Putamen (tissue), 1 donor: ENCODE measurements at places on chromosomes 1 and 21.

- DNase-seq, result no peak
Measured at GRCh38 chr1:31368611-31369107, 4.2 kb downstream of the FABP3 start.

GRCh38 chr1:160367516-160367900 is 637 bp downstream of the NHLH1 start:
- DNase-seq, result no peak

- no peak for DNase-seq
Measured at GRCh38 chr21:36792505-36792967, 93.6 kb downstream of the SIM2 start.

- DNase-seq, result no peak
Measured at GRCh38 chr1:16443975-16444770, 3.6 kb downstream of the NECAP2 start.

DNA sequence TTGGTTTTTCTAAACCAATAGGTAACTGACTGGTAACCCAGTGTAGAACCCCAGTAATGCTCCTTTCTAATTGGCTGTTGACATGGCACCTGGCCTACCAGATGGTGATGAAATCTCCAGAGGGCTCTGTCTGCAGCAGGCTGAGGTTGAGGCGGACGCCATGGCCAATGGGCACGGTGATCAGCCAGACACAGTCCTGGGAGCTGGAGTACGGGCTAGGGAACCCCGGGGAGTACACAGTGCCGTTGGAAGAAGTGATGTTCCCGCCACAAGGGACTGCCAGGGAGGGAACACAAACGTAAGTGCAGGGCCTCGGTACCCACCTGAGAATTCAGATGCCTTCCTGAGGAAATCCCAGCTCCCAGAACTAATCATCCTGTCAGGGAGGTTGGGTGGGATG is 129.8 kb downstream of the ZSCAN20 start:
- DNase-seq, result no peak

GRCh38 chr1:1927751-1928150 is 8.7 kb upstream of the TMEM52 start:
- no peak for DNase-seq

- DNase-seq, result no peak
Measured at GRCh38 chr1:204222764-204223055, 8.9 kb upstream of the GOLT1A start.

- DNase-seq, result no peak
Measured at GRCh38 chr21:18318156-18318555, 73.5 kb downstream of the CHODL start.

DNA sequence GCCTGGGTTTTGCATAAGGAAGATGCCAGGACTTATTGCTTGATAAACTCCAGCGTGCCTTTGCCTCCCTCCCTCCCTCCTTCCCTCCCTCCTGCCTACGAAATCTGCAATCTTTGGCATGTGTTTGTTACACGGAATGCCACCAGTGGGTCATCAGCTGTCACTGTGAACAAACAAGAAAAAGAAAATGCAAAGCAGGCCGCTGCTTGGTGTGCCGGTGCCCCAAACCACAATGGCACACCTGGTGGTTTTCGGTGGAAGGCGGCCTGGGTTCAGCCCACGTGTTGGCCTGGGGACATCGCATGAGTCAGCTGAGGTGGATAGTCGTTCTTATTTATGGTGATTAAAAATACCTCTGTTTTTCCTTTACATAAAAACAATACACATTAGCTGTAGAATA is 16.3 kb upstream of the IFNLR1 start:
- DNase-seq, result no peak

DNA sequence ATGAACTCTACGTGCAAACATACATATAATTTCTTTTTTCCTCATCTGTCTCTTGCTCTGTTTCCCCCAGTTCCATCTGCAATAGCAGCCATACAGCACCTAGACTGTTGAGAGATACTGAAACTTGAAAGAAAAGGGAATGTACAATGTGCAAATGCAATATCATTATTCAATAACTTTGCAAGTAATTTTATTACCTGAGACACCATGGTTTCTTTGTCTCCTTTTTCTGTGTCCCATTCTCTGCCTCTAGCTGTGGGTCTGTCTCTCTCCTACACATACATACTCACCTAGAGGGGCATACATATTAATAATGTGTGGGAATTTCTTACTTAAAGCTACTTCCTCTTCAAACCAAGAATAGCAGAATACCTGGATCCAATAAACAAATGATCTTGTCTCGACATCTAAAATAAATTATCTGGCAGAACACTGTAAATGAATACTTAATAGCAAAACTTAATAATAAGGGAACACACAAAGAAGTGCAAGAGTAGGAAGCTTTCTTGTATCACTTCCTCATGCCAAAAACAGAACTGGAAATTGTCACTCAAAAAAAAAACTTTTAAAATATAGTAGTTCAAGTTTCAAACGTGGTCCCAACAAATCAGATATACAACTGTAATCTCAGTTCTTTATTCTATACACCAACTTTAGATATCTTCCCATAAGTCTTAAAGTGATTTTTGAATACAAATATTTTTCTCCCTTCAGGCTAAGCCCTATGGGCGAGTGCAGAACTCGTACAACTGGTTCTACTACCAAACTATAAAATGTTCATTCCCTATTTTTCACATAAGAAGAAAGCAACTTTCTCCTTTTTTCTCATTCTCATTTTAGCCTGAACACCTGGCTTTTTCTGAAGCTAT is 194.6 kb downstream of the NRIP1 start:
- no peak for DNase-seq

GRCh38 chr1:228336308-228337030 is 70.2 kb downstream of the TRIM11 start:
- DNase-seq, result no peak

- DNase-seq, result no peak
Measured at GRCh38 chr21:44682580-44683151, 703 bp upstream of the KRTAP12-1 start.

DNA sequence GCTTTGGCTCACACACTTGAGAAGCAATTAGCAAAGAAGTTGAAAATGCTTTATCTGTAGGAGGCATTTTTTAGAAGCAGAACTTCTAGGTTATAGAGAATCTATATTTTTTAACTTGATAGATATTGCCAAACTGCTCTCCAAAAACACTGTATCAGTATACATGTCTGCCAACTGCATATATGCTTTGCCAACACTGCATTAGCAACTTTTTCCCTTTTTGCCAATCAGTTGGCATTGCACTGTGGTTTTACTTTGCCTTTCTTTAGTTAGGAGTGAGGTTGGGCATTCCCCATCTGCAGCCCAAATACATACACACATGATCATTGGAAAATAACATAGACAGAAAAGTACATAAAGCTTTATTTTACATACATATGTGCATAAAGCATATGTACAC is 15.0 kb downstream of the PADI3 start:
- DNase-seq, result no peak

DNA sequence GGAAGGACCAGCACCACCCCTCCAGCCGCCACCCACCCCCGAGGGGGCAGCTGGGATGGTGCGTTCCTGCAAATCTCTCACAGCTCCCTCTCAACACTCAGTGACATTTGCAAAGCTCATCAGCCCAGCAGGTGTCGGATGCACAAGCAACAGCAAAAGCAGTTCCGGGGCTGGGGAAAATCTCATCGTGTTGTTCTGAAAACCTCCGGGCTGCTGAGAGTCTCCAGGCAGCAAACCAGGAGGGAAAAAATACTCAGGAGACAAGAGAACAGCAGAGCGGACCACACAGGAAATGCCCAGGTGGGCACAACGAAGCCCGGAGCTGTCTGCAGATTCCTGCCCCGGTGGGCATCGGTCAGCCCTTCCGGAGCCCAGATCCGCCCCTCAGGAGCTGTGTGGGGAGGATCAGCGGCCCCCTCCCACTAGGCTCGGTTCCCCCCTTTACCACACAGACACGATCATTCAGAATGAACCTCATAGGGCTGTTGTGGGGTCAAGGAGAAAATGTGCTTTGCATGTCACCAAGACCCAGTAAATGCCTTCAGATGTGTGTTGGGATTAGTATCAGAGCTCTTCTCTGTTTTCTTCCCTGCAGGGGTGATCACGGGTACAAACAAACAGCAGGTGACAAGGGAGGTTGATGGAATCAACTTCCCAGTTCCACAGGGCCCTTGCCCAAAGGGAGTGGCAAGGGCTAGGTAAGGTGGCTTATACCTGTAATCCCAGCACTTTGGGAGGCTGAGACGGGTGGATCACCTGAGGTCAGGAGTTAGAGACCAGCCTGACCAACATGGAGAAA is 127.0 kb upstream of the TIAM1 start:
- DNase-seq, result no peak

- no peak for DNase-seq
Measured at GRCh38 chr1:205077934-205078311, 6.3 kb downstream of the TMEM81 start.
